NCI-H2029 (cell line): ENCODE measurements at places on chromosomes 7 and 10.

GRCh38 chr10:26516540-26517101 lies 78.5 kb downstream of the APBB1IP start:
- no peak for DNase-seq

GRCh38 chr7:47288060-47288459 lies 293.9 kb downstream of the TNS3 start:
- DNase-seq = no peak

- no peak for DNase-seq
Observed at GRCh38 chr7:16267953-16268820, 153.2 kb downstream of the CRPPA start.

DNA sequence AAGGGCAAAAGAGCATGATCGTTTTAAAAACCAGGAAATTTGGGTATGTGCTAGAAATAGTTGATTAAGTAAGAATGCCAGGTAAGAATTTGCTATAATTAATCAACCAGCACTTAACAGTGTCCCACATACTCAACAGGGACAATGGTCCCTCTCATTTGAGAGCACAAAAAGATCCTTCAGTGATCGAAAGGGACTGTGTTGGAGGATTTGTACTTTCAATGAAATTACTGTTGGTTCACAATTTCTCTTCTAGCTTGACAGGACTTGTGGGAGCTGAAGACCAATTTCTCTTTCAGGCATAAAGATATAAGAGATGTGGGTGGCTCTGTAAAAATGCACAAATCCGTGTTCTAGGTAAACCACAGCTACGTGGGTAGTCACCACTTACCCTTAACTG lies 12.5 kb upstream of the PLEKHS1 start:
- no peak for DNase-seq

DNA sequence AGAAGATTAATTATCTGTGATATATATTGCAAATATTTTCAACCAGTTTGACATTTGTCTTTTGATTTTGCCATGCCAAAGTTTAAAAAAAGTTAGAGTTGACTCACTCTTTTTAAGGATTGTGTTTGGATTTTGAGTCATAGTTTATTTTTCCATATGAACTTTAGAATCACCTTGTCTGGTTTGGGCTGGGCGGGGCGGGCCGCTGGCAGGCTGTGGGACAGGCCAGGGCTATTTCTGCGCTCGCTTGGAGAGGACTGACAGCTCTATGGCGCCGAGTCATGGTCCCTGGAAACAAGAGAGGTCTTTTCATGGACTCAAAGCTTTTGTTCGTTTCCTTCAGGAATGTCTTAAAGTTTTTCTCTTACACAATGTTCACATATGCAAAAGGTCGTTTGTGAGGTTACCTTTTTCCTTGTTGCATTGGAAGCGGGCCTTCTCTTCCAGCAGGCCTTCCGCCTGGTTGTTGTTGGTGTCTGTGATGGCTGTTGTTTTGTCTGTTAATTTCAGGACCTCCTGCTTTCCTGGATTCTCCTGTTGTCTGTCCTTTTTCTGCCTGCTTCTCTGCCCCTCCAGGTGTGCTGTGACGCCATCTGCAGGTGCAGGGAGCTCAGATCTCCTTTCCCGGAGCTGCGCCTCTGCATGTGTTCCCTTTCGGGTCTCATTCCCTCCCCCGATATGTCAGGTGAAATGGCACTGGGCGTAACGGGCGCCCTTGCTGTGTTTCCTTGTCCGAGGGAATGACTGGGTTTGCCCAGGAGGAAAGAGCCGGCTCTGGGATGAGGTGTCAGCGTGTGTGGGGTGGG lies 53.8 kb downstream of the INPP5A start:
- DNase-seq = no peak

GRCh38 chr7:290554-291372 lies 793 bp downstream of the FOXL3 start:
- DNase-seq = no peak

DNA sequence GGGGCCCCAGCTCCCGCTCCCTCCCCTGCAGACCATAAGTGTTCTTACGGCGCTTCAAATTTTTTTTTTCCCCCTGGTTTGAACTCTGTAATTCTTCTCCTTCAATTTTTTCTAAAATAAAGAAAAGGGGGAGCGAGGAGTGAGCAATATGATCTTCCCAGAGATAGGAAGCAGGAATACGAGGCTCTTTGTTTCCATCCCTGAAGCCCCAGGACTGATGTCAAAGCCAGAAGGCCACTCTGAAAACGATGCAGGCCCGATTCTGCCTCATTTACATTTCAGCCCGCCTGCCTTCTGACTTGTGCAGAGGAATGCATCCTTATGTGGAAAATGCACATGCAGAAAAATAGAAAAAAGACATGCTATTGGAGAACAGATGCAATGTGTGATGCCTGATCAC lies 401.5 kb upstream of the MKI67 start:
- no peak for DNase-seq

GRCh38 chr7:151087245-151088018 lies 1.2 kb downstream of the AGAP3 start:
- DNase-seq = peak; percentile 19

DNA sequence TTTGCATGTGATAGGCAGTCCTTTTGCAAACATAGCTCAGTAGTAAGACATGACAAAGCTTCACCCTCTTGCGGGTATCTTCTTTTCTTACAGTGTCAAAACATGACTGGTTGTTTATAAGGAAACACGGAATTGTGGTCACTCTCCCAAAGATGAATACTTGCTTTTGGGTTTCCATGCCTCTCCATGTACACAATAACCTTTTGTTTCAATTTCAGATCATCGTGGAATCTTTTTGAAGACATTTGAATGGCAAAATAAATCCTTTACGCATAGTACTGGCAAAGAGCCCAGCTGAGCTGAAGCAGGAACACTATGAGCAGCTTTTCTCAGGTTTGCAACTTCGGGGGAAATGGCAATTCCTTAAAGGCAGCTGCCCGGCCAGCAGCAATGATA lies 156.8 kb upstream of the FRMD4A start:
- DNase-seq = no peak

- no peak for DNase-seq
Observed at GRCh38 chr10:84719687-84720086, 391.3 kb downstream of the CCSER2 start.

DNA sequence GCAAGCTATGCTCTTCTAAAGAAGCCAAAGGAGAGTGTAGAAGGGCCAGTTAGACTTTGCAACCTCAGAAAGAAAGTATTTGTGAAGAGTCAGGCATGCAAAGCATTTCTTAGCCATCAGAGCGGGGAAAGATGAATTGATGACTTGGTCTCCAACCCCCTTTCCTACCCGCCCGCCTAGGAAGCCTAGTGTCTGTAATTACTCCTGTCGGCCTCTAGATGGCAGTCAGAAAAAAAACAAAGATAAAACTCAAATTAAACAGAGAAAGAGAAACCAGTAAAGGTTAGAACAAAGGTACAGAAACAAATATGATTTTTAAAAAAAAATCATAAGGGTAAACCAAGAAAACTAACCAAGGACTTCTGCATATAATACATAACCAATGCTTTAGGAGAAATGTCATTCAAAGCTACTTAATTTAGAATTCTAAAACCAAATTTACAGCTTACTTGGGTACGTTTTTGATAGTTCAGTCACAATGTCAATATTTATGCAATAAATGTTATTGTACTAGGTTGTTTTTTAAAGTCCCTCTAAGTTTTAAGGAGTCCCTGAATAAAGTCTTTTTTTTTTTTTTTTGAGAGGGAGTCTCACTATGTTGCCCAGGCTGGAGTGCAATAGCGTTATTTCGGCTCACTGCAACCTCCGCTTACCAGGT lies 97.6 kb downstream of the LYZL1 start:
- DNase-seq = no peak

- DNase-seq = no peak
Observed at GRCh38 chr10:113035732-113036312, 85.8 kb downstream of the TCF7L2 start.

- DNase-seq = no peak
Observed at GRCh38 chr10:100360234-100360633, 13.2 kb downstream of the SCD start.

DNA sequence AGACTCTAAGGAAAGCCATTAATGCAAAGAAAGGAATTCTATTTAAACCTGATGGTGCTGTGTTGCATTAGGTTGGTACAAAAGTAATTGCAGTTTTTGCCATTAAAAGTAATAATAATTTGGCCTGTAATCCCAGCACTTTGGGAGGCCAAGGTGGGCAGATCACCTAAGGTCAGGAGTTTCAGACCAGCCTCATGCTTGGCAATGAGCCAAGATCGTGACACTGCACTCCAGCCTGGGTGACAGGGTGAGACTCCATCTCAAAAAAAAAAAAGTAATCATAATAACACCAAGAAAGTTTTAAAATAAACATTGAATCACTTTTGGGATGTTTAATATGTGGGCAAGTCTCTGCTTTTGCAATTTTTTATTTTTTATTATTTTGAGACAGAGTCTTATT lies 107.3 kb upstream of the FRMD4A start:
- no peak for DNase-seq

DNA sequence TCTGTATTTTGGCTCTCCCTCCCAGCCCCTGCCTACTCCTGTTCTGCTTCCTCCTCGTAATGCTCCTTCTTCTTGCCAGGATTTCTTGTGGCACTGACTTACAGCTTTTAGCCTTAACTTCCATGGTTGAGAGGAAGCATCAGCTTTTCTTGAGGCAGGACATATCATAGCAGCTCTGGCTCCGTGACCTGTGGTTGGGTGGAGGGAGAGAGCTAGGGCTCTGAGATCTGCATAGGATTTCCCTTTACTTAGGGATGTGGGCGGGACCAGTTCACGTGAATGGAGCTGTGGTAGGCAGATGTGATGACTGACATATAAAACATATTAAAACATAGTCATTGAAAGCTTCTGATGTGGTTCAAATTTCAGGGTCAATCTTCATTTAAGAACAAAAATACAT lies 10.6 kb upstream of the RAB11FIP2 start:
- no peak for DNase-seq

DNA sequence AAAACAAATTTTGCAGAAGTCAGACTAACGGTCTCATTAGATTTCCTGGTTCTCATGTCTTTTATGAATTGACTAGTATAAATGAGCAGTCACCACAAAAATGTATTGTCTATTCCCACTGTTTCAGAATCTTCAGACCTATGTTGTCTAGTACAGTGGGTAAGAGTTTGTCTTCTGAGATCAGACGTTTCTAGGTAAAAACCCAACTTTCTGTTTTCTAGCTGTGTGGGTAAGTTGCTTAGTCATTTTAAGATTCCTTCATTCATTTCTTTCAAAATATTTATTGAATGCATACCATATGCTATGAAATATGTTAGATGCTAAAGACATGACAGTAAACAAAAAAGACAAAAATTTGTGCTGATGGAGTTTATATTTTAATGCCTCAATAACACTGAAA lies 156.3 kb downstream of the POLR1F start:
- no peak for DNase-seq

DNA sequence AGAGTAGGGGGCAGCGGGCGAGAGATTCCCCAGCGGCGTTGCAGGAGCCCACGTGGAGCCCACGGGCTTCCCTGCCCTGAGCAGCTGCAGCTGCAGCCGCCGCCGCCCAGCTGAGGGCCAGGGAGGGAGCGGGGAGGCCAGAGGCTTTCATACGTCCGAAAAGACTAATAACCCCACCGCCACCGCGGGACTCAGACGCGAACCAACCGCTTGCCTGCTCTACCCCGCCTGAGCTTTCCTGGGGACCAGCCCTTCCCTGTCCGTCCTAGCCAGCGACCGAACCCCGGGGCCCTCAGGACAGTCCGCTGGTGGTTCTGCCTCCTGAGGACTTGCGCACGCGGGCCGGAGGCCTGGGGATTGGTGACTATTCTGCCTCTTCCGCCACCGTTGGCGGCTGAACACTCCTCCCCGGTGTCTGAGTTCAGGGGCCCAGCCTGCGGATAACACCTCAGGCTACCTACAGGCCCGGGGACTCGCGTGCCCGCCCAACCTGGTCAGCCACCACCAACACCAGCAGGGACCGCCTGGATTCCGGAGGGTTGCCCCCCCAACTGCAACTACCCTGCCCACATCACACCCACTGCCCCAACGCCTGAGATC lies 18.4 kb downstream of the IFT22 start:
- no peak for DNase-seq

DNA sequence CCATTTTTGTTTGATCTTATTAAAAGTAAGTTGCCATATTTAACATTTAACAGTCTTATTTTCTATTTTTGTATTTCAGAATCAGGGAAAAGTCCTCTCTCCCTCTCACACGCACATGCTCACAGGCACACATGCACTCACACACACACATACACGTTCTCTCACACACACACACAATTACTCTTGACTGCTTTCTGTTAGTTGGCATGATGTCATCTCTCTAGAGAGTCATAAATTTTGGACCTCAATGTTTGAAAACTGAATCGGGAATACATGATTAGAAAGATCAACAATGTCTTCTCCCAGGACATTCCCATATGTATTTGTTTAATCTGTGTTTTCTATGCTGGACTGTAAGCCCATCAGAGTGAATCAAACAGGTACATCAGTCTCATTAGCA lies 165.7 kb upstream of the AHR start:
- DNase-seq = no peak

DNA sequence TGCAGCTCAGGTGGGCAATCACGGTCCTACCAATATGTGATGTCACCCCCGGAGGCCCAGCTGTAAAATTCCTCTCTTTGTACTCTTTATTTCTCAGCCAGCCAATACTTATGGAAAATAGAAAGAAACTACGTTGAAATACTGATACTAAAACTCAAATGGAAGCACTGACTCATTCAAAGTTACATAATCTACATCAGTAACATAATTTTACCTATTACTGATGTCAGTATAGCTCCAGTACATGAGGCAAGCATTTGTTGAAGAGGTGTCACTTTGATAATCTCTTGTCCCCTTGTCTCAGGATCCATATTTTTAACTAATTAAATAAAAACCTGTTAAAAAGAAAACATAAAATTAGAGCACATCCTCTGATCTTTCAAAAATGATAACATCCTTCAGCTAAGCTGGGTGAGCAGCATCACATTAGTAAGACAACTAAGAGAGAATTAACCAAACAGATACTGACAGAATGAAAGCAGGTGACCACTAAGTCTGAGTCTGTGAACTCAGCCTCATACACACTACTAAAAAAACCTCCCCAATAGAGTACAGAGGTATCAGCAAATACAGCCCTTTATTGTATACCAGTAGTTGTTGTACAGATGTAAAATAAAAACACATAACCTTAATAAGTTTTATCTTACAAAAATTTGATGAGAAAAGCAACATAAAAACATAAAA lies 17.6 kb downstream of the SLC25A40 start:
- DNase-seq = no peak

GRCh38 chr10:24339387-24339786 lies 130.4 kb downstream of the KIAA1217 start:
- no peak for DNase-seq

- DNase-seq = no peak
Observed at GRCh38 chr10:48923748-48924147, 15.9 kb downstream of the LRRC18 start.

DNA sequence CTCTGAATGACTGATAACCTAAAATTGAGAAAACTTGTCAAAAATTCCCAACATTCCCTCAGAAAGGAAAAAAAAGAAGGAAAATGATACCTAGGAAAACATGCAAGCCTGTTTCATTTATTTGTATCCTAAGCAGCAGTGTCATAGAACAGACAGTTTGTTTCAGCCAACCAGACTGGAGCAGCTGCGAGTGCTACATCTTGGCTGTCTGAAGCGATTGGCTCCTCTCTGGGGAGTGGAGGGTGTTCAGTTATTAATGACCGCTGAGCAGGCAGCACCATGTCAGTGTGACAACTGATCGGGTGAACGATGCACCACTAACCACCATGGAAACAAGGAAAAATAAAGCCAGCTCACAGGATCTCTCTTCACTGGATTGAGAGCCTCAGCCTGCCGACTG lies at the start of gene LRRN3:
LRRN3 (plus strand) TSS at position 282 of the 400 bp plus-strand sequence. CDS start 31,646 bp downstream, outside the sequence.
- DNase-seq = no peak
